ENCODE measurements at places on chromosomes 6 and 20. TPM values are rescaled to one million over a fixed set of nuclear protein-coding genes. Genes with fewer than 3 reads are reported as not detected.

Gene RIPOR3
- total RNA-seq = 35.5 TPM

Gene PSORS1C1
- 1.9 TPM for total RNA-seq

Gene HLA-DQB1
- 5.4 TPM for total RNA-seq

Gene FAM209B
- total RNA-seq = not detected

Gene HCRTR2
- not detected for total RNA-seq

DNA sequence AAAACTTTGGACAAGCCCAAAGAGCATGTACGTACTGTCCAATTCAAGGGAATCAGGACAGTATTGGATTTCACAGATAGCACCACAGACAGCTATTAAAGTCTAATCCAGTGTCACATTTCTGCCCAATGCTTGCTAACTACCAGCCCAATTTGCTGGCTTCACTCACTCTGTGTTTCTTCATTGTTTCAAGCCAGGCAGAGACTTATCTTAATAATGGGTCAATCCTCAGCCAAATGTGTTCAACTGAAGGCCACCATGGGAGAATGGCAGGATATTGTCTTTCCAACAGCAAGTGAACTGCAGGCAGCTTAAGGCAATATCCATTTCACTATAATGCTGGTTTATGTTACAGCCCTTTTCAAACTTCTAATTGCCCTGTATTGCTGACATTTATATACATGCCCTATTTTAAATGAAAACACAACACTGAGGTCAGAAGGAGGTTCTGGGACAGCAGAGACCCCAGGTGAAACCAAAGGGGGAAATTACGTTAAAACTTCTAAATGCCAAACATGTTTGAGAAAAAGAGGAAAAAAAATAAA is 142.1 kb upstream of the RSPO3 start:
- DNase-seq = no peak
- H3K27ac ChIP-seq = no peak overlapping the region
- H3K36me3 ChIP-seq = no peaks in the 10 kb centered on the region

- no peaks in the 10 kb centered on the region for H3K27me3 ChIP-seq
- DNase-seq = no peak
- no peaks in the 10 kb centered on the region for H3K36me3 ChIP-seq
- no peaks in the 10 kb centered on the region for H3K4me1 ChIP-seq
These were observed 68.4 kb downstream of the VEGFA start for GRCh38 chr6:43838276-43839036.

DNA sequence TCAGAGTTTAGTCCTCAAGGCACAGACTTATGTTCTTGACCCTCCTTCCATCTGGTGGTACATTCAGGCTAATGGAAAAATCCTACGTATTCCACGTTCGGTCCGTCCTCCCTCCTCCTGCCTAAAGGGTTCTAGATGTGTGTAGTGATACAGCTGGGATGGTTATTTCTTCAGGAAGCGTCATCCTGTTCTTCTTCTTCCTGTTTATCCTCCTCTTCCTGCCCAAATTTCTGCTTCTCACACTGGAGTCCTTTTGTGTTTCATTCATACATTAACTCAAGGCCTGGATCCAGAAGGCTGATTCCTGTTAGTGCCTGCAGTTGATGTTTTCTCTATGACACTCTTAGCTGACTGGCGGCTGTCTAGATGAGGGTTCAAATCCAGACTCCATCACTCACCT is 16.8 kb upstream of the UNC93A start:
- H3K27me3 ChIP-seq = no peaks in the 10 kb centered on the region
- no peak for DNase-seq
- no peaks in the 10 kb centered on the region for H3K4me1 ChIP-seq
- no peak overlapping the region for H3K27ac ChIP-seq
- no peaks in the 10 kb centered on the region for H3K36me3 ChIP-seq
